ENCODE measurements at places on chromosomes 7 and 10.

- DNase-seq, result no peak
These were observed 472 bp downstream of the SFRP4 start for GRCh38 chr7:37916017-37916672.

- no peak for DNase-seq
These were observed 54.8 kb upstream of the CALD1 start for GRCh38 chr7:134724606-134725005.

- DNase-seq, result no peak
These were observed 884.1 kb upstream of the LRRTM3 start for GRCh38 chr10:66041771-66042170.

GRCh38 chr7:137778511-137778910 lies 68.3 kb downstream of the DGKI start:
- DNase-seq, result no peak

DNA sequence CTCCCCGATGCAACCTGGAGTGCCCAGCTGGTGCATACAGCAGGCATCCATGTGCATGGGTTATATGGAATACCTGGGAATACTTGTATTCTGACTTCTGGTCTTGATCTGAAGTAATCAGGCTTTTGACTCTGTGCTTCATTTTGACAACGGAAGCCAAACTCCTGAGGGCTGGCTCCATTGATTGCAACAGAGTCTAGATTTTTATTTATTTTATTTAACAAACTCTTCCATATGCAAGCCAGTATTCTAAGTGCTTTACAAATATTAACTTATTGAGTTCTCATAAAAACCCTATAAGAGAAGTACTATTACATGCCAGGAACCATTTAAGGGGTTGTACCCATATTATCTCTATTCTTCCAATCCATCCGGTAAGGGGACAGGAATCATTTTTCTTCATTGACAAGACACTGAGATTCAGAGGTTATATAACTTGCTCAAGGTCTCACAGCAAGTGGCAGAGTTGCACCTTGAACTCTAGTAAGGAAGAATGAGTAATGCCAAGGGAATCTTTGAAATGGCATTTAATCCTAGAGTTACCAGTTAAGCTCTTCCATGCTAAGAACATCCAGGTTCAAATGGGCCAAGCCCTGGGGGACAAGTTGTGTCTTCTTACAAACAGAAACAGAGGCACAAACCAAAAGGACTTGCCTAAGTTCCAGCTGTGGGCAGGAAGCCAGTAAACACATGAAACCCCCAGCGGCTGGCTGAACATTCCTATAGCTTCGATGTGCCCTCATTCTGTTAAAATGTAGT lies 241.0 kb downstream of the WDR11 start:
- no peak for DNase-seq

GRCh38 chr7:112172870-112173567 lies 33.2 kb downstream of the DOCK4 start:
- no peak for DNase-seq

DNA sequence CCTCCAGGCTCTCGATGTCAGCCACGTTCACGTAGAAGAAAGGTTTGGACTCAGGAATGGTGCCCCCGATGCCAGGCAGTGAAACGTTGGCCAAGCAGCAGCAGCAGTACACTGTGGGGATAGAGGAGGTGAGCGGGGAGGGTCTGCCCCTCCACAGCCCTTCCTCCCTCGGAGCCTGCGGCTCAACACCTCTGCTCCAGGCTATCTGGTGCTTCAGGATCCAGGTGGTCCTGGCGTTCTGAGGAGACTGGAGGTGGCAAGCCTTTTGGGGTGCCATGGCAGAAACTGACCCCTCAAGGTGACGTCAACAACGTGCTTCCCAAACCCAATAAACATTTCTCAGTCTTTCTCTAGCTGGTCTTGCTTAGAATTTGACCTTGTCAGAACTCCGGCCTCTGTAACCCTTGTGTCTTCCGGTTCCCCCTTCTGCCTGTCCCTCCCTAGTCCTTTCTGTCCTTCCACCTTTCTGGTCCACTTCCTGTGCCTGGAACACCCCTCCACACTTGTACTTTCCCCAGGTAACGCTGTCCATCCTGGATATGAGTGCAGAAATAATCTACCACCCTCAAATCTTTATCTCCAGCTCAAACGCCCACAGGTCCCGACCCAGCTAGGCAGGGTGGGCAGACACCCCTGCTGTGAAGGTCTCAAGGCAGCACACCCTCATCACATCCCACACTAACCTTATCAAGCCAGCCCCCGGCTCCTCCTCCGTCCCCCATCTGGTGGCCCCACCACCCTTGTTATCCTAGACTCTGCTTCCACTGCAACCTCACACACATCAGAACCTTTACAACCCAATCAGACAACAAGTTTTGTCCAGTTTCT lies 36.5 kb downstream of the DENND11 start:
- DNase-seq, result no peak

- DNase-seq, result no peak
These were observed 7.5 kb upstream of the OPTN start for GRCh38 chr10:13092291-13093102.

DNA sequence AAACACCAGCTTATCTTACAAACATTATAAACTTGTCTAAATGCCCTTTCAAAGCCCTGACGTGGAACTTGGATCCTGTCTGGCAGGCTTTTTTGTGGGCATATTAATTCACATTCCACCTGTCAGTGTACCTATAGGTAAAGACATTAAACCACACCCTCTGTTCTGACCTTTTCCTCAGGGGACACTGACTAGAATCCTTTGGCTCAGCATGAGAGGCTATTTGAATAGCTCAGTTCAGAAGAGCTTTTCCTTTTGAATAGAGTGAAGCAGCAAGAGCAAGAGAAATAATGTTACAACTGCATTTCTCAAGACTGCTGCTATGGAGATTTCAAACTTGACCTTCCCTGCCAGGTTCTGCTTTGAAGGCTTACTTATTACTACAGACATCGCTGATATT lies 76.9 kb downstream of the CYP51A1 start:
- no peak for DNase-seq

GRCh38 chr10:9824631-9825071 lies 1193.0 kb upstream of the CELF2 start:
- DNase-seq, result no peak

GRCh38 chr7:47317487-47317886 lies 264.4 kb downstream of the TNS3 start:
- no peak for DNase-seq

GRCh38 chr7:158676906-158677305 lies 27.7 kb downstream of the NCAPG2 start:
- no peak for DNase-seq

DNA sequence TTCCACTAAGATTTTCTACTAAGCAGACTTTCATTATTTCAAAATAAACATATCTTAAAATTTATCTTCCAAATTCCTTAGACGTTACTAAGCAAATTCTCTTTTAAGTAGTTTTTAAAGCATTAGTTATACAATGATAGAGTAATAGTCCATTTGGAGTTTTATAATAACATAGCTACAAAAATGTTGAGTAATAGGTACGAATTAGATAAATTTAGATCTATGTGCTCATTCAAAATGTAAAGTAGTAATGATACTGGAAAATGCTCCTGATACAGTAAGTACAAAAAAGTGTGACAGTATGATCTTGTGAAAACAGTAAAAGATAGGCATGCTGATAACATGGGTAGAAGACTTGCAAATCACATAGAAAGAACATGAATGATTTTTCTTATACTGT lies 4.5 kb downstream of the DMTF1 start:
- DNase-seq, result no peak

DNA sequence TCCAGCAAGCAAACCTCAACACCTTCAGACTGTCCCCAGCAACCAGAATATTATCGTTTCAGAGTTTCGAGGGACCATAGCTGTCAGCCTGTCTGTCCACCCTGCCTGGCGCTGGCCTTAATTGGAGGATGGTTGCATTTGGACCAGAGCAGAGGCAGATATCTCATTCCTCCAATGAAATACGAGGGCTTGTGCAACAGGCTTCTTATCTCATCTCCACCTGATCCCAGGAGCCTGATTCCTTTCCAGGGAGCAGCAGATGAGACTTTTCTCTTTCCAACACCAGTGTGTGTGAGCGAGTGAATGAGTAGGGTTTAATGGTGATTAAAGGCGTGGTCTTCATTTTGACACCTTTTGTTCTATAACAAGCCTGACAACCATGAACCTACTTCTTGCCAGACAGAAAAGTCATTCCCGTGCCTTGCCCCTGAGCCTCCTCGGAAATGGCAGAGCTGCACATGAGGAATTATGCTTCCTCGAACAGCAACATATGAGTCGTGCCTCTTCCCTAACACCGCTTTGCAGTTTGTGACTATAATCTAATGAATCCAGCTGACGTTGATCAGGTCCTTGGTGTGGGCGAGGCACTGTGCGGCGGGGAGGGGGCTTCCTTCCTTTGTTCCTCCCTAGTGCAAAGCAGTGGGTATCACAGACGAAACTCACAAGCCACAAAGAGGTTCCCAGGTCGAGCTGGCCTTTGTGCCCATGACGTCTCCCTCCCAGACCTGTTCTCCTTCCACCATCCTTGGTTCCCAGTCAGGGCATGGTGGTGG lies 147.4 kb downstream of the CUX1 start:
- no peak for DNase-seq

DNA sequence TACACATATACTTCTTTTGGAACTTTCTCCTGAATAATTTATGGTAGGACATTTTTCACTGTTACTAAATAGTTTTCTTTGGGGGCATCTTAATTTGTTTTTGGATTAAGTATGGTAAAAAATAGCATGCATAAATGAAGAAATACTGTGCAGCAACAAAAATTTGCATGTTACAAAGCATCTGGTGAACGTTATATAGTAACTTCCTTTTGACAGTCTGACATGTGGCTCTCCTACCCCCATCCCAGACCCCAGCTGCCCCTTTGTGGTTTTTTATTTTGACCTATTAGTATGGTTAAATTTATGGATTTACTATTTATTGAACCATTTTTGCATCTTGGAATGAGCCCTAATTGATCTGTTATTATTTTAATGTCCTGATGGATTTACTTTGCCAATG lies 9.9 kb downstream of the TASOR2 start:
- DNase-seq, result no peak

DNA sequence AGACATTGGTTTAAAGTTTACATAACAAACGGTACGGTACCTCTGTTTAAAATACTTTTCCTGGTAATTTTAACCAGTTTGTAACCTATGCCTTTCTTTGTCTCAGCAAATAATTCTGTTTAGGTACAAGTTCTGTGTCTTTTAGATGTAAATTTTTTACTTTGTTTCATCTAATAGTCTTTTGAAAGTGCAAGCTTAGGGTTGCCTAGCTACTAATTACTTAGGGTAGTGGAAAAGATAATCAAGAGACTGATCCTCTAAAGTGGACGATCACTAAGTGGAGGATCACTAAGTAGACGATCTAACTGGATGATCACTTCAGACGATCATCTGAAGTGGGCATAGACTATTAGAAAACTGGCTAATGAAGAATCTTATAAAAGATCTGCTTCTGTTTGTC lies 16.1 kb upstream of the FKBP9 start:
- DNase-seq, result no peak

- DNase-seq, result no peak
These were observed 580 bp downstream of the EEPD1 start for GRCh38 chr7:36153571-36154097.

GRCh38 chr7:41709621-41710020 lies 6.7 kb upstream of the INHBA start:
- no peak for DNase-seq

GRCh38 chr10:85492684-85493083 lies 873.9 kb downstream of the GRID1 start:
- DNase-seq, result no peak

DNA sequence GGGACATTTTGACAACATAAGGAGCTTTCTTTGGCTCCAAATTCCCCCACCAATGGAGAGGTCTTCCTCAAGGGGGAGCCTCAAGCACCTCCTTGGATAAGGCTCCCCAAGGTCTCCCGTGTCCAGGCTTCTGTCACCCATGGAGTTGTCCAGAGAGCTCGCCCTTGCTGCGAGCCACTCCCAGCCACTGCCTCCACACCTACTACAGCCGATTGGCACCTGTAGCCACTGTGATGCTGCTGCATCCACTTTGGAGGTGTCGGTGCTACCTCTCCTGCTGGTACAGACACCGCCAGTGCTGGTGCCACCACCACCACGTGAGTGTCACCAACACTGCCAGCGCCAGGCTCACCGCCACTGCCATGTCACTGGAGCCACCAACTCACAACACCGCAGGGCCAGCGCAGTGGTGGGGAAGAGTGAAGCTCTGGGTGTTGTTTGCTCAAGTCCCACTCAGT lies 22.1 kb upstream of the ENO4 start:
- DNase-seq, result no peak

- no peak for DNase-seq
These were observed 126.5 kb upstream of the UNC5B start for GRCh38 chr10:71085689-71086438.

GRCh38 chr7:44063547-44063893 lies 1.8 kb downstream of the PGAM2 start:
- DNase-seq, result no peak

DNA sequence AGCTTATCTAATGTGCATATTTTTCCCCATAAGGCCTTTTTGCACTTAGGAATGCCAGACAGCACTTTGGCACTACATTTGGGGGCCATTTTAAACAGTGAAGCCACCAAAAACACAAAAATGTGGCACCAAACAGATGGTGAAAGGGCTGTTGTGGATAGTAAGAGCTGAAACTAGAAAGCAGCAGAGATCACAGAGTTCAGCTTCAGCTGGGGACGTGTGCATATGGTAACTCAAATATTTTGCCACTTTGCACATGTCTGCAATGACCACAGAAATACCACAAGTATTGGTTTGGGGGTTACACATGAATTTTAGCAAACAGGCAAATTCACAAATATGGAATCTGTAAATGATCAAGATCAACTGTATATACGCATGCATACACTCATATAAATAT lies 72.8 kb downstream of the PODXL start:
- no peak for DNase-seq

- DNase-seq, result no peak
These were observed 376.8 kb downstream of the HGF start for GRCh38 chr7:81393018-81393417.

DNA sequence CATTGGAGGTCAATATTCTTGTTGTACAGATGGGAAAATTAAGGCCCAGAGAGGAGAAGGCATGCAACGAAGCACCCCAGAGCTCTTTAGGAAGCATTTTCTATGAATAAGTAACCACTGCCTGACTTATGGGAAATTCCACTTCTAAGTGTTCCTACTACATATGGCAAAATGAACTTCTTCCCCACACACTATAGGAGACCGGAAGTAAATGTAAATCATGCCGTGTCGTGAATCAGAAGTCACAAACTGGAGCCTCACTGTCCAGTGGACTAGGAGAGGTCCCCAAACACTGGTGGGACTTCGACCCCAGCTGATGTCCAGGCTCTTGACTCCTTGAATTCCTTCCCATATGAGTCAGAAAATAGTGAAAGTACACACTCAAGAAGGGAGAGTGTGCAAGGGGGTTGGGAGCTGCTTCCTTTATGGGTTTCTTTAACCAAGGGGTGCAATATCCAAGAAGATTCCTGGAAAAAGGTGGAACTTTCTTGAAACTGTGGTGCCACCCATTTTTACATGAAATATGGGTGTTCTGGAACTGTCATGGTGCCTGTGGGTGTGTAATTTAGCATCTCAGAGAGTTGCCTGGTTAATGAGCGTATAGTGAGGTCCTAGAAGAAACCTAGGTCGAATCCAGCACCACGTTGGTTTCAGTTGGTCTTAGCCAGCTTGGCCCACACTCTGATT lies 6.7 kb downstream of the RASSF4 start:
- DNase-seq, result no peak

GRCh38 chr10:73159038-73159648 lies 8.7 kb downstream of the ECD start:
- DNase-seq, result peak; percentile 72

GRCh38 chr7:42207420-42207819 lies 29.6 kb downstream of the GLI3 start:
- no peak for DNase-seq
